Non-pigmented ciliary epithelial cell (primary cell): ENCODE measurements at places on chromosomes 2 and 18.

DNA sequence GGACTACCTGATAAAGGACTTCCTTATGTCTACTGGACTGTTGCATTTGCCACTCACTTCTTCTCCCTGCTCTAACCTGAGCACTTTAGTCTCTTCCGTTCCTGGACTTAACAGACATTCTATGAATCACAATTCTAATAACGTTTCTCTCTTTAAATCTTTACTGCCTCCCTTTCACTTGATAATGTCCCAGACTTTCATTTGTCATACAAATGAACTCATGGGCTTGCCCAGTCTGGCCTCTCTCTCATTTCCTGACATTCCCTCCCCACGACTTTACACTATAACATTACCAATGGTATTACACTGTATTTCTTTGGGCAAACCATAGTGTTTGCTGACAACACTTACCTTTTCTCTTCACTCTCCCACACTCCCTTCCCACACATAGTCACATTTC is 540.7 kb upstream of the TMEFF2 start:
- DNase-seq: no peak

GRCh38 chr2:203951366-203951902 is 14.9 kb downstream of the ICOS start:
- no peak for DNase-seq

DNA sequence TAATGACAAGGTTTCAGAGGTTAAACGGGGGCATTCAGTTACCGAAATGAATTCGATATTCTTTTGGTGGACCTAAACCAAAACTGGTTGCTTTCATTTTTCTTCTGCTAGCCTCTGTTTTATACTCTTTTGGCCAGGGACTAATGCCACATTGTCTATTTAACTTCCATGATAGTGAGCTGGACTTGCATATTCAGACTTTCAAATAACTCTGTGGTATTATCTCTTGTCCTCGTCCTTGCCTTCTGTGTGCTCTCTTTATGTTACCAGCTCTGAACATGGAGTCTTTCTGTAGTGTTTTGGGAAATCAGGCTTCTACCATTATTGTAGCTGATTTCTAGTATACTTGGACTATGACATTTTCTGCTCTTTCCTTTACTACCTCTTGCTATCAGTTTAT is 75.1 kb downstream of the CCDC102B start:
- no peak for DNase-seq

DNA sequence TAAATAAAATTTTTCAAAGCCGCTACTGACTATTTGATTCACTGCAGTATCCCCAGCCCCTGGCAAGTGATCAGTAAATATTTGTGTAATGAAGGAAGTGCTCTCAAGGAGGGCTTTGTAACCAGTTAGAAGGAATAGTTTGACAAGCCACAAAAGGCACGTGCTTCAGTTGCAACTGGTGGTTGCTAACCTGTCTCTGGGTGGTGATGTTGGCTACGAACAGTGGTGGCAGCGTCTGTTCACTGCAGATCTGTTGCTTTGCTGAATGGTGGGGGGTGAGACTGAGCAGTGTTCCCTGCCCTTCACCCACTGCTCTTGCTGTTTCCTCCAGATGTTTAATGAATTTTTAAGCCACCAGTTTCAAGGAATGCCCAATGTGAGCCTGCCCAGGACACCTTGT is 73.9 kb upstream of the SIX2 start:
- no peak for DNase-seq

DNA sequence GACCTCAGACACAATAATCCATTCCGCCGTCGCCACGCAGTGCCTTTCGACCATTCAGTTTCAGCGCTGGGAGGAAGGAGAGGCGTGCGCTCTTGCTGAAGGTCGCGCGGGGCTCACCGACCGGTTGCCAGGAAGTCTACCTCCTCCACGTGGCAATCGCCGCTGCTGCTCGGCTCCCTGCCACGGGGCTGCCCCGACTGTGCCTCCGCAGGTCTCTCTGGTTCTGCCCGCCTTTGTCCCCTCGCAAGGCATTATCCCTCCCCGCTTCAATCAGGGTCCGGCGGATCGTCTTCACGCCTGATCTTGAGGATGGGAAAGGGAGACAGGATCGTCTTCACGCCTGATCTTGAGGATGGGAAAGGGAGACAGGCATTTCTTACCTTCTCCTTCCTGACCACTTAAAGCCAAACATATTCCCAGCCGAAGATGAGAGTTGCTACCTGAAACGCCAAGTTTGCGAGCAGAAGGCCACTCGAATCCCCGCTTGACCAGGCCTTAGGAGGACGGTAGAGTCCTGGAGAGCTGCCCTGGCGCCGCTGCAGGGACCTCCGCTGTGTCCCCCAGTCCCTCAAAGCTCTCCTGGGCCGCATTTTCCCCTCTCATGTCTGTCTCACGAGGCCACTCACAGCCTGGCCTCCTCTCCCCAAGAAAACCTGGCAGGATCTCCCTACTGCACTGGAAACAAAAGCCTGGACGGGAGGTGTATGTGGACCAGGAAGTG is 4.3 kb upstream of the GPR45 start:
- DNase-seq: no peak

DNA sequence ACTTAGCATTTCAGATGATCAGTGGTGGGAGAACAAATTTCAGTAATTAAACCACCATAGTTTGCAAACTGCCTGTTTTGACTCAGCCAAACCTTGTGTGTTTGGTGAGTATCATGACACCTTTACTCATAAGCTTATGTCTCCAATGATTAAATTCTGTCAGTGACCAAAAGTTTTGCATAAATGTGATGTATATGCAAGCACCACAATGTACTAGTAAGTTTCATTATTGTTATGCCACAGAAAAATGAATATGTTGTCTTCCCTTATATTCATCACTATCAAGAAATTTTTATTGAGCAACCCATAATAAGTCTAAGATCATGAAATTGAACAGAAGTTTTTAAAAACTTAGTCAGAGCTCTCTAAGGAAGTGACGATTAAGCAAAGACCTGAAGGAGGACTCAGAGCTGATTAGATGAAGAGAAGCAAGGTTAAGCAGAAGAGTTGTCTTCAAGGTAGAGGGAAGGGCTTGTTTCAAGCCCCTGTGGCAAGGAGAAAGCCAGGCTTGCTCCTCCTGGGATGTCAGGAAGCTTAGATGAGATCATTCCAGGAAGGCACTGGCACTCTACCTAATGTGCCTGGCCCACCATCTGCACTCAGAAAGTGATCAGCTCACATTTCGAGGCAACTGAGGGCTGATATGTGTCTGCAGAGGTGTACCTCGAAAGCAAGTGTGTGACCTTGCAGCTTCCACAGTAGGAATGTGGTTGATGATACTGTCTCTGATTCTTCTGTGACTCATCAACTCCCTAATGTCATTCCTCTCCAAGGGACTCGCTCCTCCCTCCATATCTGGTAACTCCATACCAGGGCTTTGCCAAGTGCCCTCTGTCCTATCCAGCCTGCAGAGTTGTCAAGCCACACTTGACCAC is 54.7 kb downstream of the KCTD18 start:
- no peak for DNase-seq

- no peak for DNase-seq
These were observed 145.3 kb downstream of the SLC4A3 start for GRCh38 chr2:219772697-219773096.
